ENCODE measurements at places on chromosomes 7 and 10.

DNA sequence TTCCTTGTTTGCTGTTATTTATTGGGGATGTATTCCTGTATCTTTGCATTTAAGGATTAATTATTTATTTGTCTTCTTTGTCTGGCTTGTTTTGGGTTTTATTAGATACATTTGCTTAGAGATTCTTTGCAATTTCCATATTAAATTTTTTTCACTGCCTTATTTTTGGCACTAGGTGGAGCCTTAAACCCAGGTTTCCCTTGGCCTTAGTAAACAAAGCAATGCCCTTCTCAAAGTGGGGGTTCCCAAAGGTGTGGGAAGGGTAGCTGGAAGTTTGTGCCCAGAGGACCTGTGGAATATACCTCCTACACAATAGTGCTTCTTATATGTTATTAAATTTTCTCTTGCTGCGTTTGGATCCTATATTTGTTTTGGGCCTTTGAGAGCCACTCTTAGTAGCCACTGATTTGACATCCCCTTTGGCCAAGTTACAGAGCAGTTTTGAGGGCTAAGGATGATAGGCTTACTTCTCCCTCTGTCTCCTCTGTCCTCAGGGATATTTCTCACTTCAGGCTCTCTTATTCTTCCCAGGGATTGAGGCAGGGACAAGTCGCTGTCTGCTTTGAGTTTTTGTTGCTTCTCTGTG, 162.3 kb downstream of the ITGB1 start:
- peak; percentile 7 for DNase-seq

GRCh38 chr10:3491571-3491970, 293.4 kb downstream of the KLF6 start:
- DNase-seq: no peak

DNA sequence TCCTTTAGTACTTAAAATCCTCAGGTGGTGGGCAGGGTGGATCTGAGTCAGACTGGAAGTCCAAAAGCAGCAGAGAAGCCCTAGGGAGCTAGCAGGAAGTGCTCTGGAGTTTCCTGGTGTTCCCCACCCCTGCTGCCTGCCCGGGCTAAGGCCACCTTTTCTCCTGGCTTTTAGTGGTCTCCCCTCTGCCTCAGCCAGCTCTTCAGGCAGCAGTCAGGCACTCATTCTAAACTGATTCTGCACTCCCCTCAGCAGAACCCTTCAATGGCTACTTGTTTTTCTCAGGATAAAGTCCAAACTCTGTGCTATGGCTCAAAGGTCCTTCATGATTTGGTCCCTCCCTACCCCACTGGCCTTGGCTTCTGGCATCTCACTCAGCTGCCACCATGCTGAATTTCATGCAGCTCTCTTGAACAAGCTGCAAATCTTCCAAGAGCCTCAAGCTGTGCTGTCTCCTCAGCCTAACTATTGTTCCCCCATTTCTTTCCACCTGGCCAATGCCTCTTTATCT, 28.9 kb upstream of the DNMBP start:
- no peak for DNase-seq

DNA sequence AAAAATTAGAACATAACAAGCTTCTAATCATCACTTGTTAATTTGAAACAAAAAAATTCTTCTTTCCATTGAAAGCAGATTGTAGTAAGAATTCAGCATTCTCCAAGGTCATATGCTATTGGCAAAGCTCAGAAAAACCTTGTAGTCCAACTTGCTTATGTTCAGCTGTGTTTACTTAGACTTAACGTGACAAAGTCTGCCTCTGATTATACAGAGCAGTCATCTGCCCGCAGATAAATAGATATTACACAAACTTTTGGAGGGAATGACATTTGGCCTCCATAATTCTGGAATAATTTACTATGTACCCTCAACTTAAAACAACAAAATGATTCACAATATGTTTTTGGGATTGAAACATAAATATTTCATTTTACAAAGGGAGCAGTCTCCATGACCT, 45.8 kb downstream of the MKX start:
- no peak for DNase-seq

DNA sequence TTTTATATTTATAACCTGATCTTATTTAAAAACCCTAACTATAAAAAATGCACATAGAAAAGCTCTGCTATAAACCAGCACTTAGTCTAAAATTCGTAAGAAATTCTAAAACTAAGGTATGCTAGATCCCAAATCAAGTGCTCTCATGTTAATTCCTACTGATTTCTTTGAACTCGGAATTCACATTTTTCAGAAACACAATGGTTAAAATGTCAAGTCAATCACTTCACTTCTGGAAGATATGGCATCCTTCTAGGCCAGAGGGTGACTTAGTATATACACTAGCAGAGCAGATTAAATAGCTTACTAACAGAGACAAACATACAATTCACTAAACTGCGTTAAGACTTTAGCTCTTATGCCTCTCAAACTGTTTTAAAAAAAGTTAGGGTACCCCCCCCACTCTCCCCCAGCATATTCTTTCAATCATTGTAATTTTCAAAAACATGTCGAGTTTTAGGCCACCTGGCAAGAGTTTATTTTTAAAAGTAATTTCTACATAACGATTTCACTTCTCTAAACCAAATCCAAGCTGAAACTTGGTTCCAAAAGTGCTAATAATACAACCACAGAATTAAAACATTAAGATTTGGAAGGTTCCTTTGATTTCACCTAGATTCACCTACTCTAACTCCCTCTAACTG, 129.4 kb downstream of the NRBF2 start:
- DNase-seq: no peak

DNA sequence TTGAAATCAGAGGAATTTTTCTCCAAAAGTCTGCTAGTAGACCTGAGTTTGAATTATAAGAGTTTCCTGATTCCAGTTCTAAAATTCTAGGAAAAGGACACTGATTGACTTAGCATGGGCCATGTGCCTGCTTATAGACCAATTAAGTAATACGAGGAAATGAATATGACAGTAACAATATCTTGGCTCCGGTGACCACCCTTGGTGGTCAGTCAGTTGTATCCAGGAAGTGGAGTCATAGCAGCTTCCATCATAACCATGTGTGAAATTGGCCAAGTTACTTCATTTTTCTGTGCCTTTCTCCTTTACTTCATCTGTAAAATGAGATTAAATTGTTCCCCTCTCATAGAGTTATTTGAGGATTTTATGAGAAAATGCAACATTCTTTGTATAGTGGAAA, 66.9 kb downstream of the MTPAP start:
- no peak for DNase-seq

- DNase-seq: no peak
Observed at GRCh38 chr7:32511791-32512190, 16.5 kb downstream of the AVL9 start.

- DNase-seq: no peak
Observed at GRCh38 chr7:223118-223800, 30.9 kb downstream of the FAM20C start.

- no peak for DNase-seq
Observed at GRCh38 chr10:44201656-44202055, 183.2 kb downstream of the CXCL12 start.

DNA sequence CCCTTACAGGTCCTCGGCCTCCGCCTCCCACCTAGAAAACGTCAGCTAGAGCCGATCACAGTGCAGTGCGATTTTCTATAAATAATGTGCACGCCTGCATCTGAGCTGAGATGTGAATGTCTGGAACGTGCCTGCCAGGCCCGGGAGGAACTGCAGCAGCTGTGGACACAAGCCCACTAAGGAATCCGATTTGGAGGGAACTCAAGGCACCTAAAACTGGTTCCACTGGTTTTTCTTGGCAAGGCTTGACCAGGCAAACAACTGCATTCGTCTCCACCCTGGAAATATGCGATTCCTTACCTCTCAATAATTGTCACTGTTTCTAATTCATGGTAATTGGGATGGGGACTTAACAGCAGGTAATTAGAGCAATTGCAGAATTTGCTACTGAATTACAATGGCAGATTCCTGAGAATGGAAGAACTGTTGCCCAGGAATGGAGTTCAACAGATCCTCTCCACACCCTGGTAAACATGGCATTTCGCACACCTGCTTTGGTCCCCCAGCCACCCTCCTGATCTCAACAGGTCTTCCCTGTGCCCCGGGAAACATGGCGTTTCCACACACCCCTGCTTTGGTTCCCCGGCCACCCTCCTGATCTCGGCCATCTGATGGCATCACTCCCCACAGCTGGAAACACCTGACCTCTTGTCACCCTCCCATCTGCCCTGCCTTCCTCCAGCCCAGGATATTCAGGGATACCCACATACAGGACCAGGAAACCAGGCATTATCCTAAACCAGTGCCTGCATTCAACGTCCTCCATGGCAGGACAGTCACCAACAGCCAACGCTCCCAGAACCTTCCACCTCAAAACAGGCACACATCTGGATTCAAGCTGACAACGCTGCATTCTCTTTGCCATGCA, 76.0 kb downstream of the DIP2C start:
- no peak for DNase-seq

DNA sequence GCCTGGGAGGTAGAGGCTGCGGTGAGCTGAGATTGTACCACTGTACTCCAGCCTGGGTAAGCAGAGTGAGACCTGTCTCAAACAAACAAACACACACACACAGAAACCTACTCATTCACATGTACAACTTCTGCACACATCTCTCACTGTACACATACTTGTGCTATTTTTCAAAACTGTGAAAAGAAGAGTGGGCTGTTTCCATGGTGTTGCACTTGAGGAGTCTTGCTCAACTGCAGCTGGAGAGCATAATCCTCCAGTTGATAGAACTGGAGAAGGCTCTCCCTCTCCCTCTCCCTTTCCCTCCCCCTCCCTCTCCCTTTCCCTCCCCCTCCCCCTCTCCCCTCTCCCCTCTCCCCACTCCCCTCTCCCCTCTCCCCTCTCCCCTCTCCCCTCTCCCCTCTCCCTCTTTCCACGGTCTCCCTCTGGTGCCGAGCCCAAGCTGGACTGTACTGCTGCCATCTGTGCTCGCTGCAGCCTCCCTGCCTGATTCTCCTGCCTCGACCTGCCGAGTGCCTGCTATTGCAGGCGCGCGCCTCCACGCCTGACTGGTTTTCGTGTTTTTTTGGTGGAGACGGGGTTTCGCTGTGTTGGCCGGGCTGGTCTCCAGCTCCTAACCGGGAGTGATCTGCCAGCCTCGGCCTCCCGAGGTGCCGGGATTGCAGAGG, 43.7 kb upstream of the DLD start:
- peak; percentile 46 for DNase-seq

- DNase-seq: no peak
Observed at GRCh38 chr7:1122832-1123501, 35.1 kb downstream of the GPER1 start.

DNA sequence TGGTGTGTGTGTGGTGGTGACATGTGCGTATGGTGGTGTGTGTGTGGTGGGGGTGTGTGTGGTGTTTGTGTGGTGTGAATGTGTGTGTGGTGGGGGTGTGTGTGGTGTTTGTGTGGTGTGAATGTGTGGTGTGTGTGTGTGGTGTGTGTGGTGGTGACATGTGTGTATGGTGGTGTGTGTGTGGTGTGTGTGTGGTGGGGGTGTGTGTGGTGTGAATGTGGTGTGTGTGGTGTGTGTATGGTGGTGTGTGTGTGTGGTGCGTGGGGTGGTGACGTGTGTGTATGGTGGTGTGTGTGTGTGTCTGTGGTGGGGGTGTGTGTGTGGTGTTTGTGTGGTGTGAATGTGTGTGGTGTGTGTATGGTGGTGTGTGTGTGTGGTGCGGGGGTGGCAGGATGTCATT, 453.1 kb downstream of the DNAJB6 start:
- DNase-seq: no peak

Data from NCI-H524 (cell line).